Choroid plexus epithelial cell (primary cell): ENCODE measurements at places on chromosomes 5 and 9.

DNA sequence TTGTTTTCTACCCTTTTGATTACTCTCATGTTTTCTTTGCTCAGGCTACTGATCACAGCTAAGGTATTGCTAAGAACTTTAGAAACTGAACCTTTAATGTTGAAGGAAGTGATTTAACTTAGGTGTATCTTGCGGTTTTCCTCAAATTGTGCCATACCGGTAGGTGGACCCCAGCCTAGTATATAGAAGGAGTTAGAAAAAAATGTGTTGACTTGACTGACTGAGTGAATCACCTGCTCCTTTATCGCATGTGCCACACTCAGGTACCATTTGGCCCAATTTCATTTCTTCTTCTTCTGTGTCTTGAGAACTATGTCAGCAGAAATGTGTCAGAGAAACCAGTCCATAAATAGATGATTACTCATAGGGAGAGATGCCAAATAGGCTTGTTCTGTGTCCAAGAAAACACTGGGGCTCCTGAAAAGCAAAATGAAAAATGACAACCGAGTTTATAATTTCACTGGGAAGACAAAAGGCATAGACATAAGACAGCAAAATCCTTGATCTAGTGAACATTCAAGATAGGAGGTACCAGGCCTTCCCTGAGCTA is 19.4 kb downstream of the PLPPR1 start:
- no peak for DNase-seq

- DNase-seq = no peak
Observed at GRCh38 chr5:7010591-7010990, 297.4 kb downstream of the TENT4A start.

DNA sequence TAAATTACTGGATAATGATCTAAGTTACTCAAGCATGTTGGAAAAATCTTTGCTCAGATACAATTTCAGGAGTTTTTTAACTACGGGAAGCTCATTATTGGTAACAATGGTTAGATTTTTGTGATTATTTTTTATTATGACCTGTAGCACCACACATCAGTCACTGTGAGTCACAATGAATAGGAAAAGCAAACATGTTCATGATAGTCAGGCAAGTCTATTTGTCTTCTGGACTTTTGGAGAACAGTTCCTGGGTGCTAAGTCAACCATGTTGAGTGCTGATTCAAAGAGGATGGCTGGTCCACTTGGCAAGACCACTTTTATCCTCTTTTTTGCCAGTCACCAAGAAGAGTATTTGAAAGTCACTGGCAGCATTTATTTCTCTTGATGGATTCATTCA is 403.2 kb downstream of the KIF4B start:
- DNase-seq = no peak

- DNase-seq = peak; percentile 8
Observed at GRCh38 chr9:6133346-6134063, 82.1 kb upstream of the IL33 start.

DNA sequence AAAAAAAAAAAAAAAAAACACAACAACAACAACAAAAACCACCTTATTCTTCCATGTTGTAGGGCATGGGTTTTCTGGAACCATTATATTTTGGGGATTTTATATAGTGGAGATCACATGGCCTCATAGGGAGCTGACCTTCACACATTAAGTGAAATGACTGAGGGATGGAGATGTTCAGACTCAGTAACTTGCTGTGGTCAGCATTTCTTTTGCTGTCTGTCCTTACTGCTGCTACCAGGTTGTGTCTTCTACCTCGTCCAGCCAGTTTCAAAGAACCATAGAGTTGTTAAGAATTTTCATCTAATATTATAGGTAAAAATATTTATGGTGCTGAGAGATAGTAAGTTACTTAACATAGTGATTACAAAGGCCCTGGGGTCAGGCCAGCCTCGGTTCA is 107.6 kb downstream of the PDE8B start:
- no peak for DNase-seq

DNA sequence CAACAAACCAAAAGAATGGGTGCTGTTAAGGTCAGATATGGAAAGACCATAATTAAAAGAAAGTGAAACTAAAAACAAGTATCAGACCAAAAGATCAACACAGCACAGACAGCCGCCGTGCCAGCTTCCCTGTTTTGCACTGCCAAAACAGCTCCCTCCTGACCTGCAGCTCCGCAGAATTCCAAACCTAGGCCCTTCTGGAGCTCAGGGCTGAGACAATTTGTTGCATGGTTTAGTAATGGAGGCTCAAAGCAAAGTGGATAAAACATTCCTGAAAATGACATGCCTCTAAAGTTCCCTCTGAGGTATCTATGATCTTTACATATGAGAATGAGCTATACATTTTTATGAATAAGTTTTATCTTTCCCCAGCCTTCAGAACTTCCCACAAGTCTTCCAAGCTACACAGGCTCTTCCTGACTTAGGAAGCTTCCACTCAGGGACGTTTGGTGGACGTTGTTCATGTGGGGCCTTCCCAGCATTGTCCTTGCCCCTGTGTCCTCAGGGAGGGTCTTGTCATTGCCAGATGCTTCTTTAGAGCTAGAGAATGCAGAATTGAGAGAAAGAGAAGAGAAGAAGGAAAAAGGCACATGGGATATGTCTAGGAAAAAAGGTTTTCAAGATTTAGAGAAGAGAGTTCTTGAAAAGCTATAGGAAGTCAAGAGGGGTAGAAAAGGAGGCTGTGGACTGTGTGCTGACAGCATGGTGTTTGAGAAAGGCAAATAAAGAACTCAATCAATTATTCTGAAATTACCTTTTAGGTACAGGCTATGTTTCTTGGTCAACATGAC is 28.4 kb upstream of the SSBP2 start:
- peak; percentile 56 for DNase-seq

DNA sequence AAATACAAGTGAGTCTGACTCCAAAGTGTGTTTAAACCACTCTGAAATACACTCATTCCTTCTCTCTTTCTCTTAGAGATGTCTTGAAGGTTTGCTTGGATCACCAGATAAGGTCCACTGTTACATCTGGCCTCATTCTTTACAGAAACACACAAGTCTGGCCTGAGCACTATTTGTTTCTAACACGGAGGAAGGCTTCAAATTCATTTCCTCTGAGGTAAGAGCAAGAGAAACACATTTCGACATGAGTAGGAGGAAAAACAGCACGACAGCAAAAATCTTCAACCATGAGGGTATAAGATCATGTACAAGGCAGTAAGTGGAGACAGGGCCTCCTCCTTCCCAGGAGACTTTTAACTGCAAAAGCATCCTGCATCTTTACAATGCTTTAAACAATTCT is 8.0 kb downstream of the SIL1 start:
- peak; percentile 99 for DNase-seq

GRCh38 chr9:7816021-7816420 is 16.4 kb upstream of the DMAC1 start:
- DNase-seq = no peak

DNA sequence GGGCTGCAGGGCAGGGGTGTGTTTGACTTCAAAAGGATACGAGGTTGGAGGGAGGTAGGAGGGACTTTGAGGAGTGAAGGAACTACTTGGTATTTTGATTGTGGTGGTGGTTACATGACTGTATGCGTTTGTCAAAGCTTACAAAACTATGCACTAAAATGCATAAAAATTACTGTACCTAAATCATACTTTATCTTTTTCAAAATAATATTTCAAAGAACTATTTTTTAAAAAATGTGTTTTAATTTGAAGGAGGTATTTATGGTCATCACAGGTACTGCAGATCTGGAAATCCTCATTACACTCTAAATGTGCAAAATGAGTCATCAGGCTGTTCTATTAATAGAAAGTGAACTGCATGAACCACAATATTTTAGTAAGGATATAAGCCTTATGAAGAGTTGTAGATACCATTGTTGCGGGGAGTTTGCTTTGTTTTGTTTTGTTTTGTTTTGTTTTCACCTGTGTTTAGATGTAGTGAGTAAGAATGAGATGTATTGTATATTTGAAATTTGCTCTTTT is 116.9 kb downstream of the ARRDC3 start:
- peak; percentile 72 for DNase-seq
